Hair follicular keratinocyte (primary cell): ENCODE measurements at places on chromosomes 13 and 19. TPM values are rescaled to one million over a fixed set of nuclear protein-coding genes. Genes with fewer than 3 reads are reported as not detected.

Gene EID2B
- 1.8 and 2.1 TPM in 2 replicates for total RNA-seq

Gene ZNF556
- not detected in 2 replicates for total RNA-seq

Gene CYP4F8
- total RNA-seq, result not detected in 2 replicates

Gene OR7G1
- total RNA-seq, result not detected in 2 replicates
